ENCODE measurements at places on chromosomes 2 and 18.

DNA sequence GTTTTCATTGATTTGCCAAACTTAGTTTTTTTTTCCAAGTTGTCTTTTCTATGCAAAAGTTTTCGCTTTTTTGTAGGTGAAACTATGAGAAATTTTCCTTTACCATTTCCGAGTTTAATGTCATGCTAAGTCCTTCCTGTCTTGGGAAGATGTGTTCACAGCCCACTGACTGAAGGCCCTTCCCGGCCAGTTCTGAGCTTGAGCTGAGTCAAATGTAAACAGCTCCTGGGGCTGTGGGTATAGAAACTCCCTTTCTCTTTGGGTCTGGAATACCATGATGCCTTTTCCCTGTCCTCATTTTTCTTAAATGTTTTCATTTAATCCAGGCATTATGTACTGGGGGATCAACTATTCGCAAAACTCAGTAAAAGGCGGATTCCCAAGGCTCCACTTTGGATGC lies 69.8 kb upstream of the IL1R1 start:
- no peak for DNase-seq

- DNase-seq, result no peak
Measured at GRCh38 chr2:232893834-232894233, 23.8 kb downstream of the SNORC start.

DNA sequence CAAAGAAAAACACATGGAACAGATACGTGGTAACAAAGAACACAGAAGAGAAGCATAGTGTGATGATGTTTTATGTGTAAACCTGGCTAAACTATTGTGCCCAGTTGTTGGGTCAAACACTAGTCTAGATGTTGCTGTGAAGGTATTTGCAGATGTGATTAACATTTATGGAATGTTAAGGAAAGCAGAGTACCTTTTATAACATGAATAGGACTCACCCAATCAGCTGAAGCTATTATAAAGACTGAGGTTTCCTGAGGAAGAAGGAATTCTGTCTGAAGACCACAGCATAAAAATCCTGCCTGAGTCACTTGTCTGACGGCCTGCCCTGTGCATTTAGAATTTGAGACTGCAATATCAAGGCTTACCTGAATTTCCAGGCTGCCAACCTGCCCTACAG lies 253.1 kb downstream of the DYM start:
- no peak for DNase-seq

DNA sequence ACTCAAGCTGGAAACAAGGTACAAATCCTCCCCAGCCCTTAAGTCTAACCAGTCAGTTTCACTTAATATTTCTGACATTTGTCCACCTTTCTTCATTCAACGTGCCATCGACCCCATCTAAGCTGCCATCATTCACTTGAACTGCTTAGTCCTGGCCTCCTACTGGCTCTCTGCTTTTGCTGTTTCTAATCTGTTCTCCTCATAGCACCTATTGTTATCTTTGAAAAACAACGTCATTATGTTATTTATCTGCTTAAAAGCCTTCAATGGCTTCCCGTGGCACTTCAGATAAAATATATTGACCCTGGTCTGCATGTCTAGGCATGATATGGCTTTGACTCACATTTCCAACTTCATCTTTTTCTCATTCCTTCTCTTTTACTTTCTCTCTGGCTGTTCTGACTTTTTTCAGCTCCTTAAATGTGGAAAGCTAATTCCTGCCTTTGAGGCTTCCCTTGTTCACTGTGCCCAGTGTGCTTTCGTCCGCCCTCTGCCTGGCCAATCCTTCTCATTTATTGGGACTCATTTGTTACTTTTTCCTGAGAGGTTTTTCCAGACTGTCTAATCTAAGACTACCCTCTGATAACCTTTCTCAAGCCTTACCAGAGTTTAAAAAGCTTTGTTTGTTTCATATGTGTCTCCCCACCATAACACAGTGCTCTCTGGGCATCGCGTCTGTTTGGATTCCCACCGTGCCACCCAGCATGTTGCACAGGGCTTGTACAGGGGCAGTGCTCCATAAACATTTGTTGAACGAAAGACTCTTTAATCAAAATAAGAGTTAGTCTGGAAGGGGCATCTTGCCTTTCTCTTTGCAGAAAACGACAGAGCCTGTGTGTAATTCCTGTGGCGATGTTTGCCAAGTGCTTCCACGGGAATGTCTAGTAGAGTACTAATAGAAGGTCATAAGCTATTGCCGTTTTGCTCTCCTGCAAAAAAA lies 183.9 kb downstream of the FMNL2 start:
- DNase-seq, result no peak

- no peak for DNase-seq
Measured at GRCh38 chr2:235004329-235004903, 52.6 kb downstream of the SH3BP4 start.

- peak; percentile 38 for DNase-seq
Measured at GRCh38 chr2:58967736-58968135, 726.6 kb upstream of the FANCL start.

GRCh38 chr2:235343869-235344268 lies 150.0 kb upstream of the AGAP1 start:
- DNase-seq, result no peak

DNA sequence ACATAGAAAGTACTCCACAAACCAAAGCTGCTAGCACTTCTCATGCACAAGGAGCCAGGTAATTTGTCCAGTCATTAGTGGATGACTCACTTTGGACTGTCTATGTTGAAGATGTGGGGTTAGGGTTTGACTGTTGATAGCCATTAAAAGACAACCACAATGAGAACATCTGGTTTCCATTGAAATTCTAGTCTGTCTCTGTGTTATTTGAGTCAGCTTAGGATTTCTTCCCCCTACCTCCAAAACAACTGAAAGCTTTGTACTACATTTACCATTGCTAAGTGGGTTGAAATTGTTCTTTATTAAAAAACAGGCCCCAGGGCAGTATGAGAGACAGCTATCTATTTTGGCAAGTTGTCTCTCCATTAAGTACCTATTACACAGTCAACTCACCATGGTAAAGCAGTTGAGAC lies 50.2 kb upstream of the ANKRD44 start:
- DNase-seq, result no peak

- DNase-seq, result no peak
Measured at GRCh38 chr2:205709319-205709718, 27.0 kb downstream of the NRP2 start.

DNA sequence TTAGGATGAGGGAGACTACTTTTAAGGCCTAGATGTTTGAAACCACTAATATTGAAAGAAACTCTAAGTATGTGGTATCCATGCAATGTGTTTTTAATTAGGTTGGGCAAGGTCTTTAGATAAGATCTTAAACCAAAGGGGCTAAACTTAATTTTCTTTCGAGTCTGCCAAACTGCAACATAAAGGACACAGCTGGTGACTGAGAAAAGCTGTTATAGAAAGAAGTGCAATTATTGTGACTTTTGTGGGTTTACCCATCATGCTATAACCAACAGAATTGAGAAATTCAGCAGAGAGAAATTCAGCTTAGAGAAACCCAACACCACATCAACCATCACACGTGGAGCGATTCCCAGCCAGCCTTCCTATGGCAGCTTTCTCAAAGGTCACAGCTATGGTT lies 119.5 kb upstream of the LMAN1 start:
- no peak for DNase-seq

DNA sequence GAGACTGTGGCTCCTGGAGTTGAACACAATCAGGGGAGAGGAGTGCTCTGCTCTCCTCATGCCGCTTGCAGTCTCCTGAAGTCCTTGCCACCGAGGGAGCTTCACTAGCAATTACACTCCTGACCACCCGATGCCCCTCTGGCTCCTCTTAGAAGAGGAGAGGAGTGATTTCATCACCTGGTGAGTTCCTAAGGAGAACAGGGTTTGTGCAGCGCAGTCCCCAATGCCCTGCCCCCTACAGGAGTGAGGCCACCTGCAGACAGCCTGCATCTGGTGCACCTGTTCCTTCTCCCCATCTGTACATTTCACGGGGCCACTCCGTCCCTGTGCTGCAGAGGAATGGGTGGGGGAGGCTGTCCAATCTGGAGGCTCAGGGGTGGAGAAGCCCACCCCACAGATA lies 267.2 kb downstream of the HRH4 start:
- no peak for DNase-seq

DNA sequence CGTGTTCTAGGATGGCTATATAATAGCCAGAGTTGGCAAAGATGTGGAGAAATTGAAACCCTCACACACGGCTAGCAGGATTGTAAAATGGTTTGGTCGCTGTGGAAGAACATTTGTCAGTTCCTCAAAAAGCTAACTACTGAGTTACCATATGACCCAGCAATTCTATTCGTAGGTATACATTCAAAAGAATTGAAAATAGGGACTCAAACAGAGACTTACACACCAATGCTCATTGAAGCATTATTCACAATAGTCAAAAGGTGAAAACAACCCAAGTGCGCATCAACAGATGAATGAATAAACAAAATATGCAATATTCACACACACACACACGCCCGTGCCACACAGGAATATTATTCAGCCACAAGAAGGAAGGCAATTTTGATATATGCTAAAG lies 98.7 kb downstream of the PLA2R1 start:
- no peak for DNase-seq

DNA sequence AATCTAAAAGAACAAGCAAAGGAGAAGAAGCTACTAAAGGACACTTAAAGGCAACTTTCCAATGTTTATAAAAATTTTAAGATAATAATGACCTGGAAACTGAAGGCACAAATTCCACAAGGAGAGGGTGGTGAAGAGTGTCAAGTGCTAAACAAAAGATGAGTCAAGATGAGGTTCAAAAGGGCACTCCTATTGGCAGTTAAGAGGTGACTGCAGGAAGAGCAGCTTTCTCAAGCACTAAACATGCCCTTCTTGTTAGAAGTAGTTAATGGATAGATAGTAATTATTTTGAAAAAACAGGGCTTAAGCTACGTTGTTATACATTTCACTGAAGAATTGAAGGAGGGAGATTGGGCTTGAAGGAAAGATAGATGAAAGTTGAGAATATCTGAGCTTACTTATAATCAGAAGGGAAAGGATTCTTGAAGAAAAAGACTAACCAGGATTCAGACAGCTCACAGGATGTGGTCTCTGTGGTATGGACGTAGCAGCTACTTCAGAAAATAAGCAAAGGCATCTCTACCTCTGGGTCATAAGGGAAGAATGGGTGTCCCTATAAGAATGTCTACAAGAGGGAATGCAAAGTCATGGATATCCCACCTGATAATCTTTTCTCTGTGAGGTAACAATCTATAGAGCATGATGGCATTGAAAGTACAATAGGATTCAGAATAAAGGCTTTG lies 454.7 kb upstream of the SLC39A10 start:
- no peak for DNase-seq

DNA sequence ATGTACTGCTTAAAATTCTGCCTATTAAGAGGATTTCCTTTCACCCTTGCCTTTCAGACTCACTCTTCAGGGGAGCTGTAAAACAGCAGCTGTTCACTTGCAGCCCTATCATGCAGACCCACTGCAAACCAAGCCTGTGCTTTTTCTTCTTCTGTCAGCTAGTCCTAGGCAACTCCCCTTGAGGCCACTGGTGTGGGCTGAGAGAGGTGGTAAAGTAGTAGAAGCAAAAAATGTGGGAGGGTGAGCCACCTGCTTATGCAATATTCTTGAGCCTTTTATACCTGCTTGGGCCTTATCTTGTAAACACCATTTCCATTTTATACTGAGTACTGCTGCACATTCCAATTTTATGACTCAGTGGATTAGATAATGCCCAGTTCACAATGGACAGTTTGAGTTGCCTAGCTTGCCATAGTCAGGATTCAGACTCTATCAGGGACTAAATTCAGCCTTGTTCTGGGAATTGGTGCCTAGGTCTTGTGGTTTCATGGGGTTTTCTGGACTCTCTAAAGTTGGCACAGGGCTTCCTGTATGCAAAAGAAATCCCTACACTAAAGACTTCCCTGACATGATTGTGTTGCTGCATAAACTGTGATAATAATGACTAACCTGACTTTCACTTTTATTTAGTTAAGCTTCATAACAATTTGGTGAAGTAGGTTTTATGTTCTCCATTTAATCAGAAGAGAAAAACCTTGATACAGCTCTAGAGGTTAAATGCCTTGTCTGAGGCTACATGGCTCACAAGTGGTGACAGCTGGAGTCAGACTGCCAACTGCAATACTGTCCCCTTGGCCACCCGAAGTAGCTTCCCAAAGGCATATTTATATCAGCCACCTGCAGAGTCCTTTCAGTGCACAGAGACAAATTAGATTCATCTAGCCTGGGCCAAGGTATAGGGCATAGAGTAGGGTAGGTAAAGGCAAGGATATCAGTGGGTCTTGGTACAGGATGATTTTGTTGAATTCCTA lies 47.4 kb upstream of the KDM3A start:
- no peak for DNase-seq

GRCh38 chr2:232319803-232320442 lies 58.6 kb upstream of the ALPP start:
- DNase-seq, result no peak

DNA sequence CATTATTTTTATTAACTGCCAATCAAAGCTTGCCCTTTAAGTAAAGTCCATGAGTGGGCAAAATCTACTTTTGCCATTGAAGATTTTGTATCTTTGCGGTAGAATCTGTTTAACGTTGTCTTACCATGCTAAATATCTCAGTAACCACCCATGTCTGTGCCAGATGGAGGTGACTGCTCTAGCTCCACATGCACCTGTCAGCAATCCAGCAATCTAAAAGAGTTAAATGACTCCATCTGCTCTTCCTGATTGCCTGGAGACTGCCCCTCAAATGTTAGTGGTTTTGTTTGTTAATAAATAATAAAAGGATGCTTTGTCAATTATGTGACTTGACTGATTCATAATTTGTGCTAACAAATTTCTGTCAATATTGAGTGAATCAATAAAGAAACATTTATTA lies 141.7 kb downstream of the RBM43 start:
- DNase-seq, result no peak

DNA sequence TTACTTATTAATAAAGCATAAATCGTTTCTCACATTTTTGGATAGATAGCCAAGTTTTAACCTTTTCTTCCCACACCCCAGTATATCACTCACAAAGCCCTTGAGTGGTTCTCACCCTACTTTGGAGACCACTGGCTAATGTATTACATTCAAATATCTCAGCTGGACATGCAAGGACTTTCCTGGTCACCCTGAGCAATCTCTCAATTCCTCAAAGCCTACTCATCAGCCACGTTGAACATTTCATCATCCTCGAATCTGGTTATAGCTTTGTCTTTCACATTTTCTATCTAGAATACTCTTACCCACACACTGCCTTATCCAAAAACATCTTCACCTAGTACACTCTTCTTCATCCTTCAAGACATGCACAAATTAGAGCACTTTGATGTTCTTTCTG lies 71.1 kb upstream of the MAPRE2 start:
- DNase-seq, result no peak

GRCh38 chr2:196983934-196984333 lies 57.4 kb upstream of the PGAP1 start:
- DNase-seq, result no peak

- DNase-seq, result no peak
Measured at GRCh38 chr2:178279142-178279541, 84.8 kb downstream of the OSBPL6 start.

GRCh38 chr18:23068011-23068410 lies 67.3 kb upstream of the CABLES1 start:
- no peak for DNase-seq

DNA sequence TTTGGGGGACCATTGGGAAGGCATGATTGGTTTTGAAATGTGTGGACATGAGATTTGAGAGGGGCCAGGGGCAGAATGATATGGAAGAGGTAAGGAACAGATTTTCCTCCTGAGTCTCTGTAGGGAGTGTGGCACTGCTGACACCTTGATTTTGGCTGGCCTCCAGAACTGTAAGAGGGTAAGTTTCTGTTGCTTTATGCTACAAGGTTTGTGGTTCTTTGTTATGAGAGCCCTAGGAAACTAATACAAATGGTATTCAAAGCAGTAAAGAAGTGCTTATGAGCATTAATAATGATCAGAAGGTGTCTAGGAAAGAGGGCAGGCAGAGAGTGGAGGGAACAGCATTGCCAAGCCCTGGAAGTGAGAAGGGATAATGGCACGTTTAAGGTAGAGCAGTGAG lies 574.3 kb upstream of the NXPH2 start:
- DNase-seq, result no peak

Measured in liver (tissue), 10 donors.